ENCODE measurements at places on chromosomes 3 and 15.
A peak's percentile ranks its signal among the peaks of the same experiment; 100 is the strongest.

DNA sequence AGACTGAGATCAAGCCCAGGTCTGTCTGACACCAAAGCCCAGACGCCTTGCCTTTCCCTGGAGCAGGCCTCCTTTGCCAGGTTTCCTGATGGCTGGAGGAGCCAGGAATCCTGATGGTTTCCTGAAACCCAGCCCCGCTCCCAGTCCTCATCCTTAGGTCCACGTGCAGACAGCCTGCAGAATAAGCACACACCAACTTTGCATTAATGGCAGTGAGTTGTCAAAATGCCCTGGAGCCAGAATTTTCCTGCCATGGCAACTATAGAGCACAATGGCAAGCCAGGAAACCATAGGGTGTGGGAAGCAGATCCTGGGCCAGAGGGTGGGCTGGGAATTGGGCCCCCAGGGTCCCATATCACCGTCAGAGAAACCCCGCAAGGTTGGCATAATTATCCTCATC, 67.4 kb upstream of the HRH1 start:
- DNase-seq, result no peak

GRCh38 chr3:13352621-13353131, 67.4 kb downstream of the NUP210 start:
- no peak for DNase-seq

DNA sequence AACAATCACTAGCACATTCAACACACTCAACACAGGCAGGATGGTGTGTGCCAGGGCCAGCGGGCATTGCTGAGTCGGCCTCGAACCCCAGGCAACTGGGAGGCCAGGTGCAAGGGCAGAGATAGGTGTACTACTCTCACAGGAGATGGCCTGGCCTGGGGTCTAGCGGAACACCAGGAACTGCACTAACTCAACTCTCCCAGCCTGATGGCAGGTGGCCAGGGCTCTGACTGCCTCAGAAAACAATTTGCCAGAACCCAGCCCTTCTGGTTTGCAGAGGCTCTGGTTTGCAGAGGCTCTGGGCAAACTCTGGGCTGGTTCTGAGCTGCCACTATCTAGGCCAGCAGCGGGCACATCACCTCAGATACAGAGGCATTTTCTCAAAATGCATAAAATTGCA, 229.2 kb upstream of the CHRNA7 start:
- no peak for DNase-seq

GRCh38 chr3:139978966-139979365, 44.0 kb downstream of the CLSTN2 start:
- no peak for DNase-seq

DNA sequence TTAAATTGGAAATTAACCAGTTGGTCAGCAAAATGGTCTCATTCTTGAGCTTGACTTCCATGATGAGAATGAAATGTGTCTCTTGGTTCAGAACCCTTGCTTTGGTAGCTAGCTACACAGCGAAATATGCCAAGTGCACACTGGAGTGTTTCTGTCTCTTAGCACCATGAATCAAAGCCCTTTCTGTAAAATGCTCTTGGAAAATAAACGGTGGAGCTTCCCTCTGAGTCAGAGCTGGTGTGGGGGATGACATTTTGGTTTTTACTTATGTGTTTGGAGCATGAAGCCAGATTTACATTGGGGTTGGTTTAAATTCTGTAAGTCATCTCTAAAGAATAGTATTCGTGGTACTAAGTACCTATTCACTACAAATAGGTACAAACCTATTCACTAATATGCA, 85.1 kb upstream of the NANOGP8 start:
- no peak for DNase-seq

DNA sequence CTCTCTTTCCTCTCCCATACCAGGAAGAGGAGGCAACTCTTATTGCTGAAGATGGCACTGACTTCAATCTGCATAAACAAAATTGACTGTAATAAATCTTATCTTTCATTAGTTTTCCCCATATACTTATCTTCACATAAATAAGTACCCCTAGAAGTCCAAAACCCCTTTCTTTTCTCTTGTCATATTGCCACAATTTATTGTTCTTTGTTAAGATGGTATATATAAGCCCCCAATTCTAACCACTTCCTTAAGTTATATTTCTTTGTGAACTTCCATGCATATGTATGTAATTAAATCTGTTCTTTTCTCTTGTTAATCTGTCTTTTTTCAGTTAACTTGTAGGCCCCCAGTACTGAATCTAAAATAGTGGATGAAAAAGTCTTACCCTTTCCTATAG, 68.8 kb downstream of the TNIK start:
- DNase-seq, result no peak

GRCh38 chr3:132703733-132704132, 18.5 kb downstream of the NPHP3 start:
- DNase-seq, result no peak

GRCh38 chr15:60858511-60859070, 370.5 kb downstream of the RORA start:
- DNase-seq, result no peak

GRCh38 chr3:58025837-58026569, 17.8 kb downstream of the FLNB start:
- DNase-seq, result no peak

DNA sequence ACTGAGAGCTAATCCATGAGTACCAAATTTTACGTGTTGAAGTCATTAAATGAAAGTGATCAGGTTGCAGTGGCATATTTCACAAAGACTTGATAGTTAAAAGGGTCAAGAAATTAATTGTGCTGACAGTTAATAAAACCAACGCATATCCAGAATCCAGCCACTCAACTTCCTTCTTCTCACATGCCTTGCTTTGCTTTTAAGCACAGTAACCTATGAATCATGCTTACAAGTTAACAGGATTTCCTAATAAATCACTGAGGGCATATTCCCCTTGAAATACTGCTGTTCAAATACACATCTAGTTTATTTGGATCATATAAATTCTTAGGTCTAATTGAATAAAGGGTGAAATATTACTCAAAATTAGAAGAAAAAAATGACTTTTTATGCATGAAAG, 801.5 kb upstream of the EPHA6 start:
- DNase-seq, result no peak

GRCh38 chr15:88882785-88883184, 12.6 kb downstream of the HAPLN3 start:
- DNase-seq, result no peak

DNA sequence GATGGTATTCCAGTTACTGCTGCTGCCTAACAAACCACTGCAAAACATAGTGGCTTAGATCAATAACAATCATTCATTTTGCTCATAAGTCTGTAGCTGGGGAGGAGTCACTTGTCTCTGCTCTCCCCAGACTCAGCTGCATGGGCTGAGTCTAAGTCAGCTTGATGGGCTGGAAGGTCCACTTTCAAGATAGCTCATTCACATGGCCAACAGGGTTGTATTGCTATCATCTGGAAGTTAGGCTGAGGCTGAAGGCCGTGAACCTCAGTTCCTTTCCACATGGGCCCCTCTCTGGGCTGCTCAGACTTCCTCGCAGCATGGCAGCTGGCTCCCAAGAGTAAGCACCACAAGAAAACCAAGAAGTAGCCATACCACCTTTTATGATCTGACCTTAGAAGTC, 28.7 kb upstream of the BFSP2 start:
- no peak for DNase-seq

- DNase-seq, result peak; percentile 41
These were observed 1.4 kb downstream of the KBTBD13 start for GRCh38 chr15:65077981-65078352.

DNA sequence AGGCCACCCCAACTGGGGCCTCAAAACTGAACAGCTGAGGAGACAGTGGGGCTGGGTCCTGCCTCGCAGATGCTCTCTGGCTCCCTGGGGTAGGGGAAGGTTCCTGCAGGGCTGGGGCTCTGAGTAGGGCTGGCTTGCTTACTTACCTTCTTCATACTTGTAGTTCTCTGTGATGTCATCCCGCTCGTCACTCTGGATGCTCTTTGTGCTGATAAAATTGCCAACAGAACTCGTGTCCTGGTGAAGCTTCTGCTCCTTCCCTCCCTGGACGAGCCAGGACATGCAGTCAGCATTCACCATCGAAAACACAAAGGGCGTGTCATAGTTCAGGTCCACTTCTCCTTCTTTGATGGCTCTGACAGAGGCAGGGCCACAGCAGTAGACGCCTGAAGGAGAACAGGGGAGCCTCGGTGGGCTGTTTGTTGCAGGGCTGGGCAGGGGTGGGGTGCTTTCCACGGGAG, 17.9 kb upstream of the EPB42 start:
- no peak for DNase-seq

- DNase-seq, result no peak
These were observed 19.6 kb upstream of the SLC7A14 start for GRCh38 chr3:170605490-170605889.

DNA sequence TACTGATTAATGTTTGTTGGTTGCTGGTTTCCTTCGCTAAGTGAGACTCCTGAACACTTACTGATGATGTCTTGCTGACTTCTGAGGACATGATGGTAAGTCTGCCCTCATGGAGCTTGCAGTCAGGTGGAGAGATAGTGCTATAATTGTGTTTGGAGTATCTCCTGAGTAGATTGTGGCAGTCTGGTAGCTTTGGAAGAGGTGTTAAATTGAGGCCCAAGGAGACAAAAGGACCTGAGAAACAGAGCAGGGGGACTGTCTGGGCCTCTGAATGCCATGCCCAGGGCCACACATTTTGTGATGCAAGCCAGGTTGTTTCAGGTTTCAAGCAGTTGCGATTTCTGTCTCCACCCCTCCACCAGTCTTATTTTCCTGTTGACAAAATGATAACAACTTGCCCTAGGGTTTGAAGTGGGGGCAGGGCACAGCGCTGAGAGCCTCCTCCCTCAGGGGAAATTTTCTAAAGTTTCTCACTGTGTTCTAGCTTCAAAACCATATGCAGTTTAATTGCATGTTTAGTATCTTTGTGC, 16.7 kb downstream of the SMAD3 start:
- DNase-seq, result peak; percentile 81

- DNase-seq, result no peak
These were observed 573.0 kb downstream of the RBMS3 start for GRCh38 chr3:29853841-29854397.

DNA sequence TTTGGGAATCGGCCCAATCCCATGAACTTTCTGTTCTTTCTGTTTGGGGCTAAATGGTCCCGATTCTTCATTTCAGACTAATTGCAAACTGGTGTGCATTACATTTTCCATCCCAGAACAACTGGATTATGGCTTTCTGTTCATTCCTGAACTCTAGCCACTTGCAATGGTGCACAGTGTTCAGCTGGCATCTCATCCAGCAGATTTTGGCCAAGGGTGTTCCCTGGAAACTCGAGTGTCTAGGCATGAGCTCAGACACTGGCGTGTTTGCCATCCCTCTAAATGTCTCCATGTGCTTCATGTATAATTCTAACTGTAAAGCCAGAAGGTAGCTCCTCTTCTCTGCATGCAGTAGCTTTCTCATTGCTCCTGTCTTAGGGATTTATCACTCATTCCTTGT, 97.1 kb upstream of the MYZAP start:
- DNase-seq, result no peak

GRCh38 chr3:20186600-20187004, 596 bp upstream of the SGO1 start:
- DNase-seq, result no peak

DNA sequence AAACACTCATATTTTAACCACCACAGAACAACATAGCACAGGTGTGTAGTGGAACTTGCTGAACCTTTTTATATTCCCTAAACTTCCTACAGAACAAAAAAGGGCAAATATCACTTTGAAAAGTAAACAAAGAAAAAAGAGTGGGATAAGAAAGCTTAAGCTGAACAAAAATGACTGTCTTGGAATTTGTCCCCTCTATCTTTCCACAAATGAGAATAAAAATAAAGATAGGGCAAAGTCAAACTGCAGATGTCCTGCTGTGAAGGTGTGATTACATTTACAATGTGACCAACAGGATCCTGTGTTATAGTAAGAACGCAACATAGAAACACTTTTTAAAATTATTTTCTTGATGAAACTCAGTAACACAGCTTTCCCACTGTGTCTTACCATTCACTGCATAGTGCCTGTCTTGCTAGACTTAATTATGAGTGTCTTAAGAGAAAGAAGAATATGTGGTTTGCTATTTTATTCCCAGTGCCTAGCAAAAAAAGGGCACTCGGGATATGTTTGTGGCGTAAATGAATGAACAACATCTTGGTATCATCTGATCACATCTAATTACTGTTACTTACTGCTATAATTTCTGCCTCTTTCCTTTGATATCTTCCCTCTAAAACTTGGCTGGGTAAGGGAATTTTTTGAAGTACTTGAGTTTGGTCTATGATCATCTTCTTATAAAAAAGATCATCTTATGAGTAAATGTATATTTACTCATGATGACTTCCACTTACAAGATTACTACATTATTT, 67.5 kb downstream of the DENND4A start:
- no peak for DNase-seq

- no peak for DNase-seq
These were observed 14.8 kb upstream of the LDHAL6B start for GRCh38 chr15:59191855-59192237.

DNA sequence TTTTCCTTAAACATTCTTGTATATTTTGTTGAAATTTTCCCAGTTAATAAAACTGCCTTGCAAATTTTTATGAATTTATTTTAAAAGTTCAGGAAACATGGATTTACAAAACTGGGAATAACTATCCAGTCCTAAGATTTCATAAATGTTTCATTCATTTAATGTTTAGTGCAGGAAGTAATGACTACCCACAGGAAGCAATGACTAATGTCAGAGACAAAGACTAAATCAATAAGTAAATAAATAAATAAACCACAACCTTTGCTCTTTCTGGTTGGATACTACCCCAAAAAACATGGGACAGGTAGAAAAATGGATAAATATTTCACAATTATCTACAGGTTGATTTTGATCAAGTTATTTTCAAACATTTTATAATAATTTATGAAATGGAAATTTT, 48.8 kb upstream of the TMCO5A start:
- no peak for DNase-seq

DNA sequence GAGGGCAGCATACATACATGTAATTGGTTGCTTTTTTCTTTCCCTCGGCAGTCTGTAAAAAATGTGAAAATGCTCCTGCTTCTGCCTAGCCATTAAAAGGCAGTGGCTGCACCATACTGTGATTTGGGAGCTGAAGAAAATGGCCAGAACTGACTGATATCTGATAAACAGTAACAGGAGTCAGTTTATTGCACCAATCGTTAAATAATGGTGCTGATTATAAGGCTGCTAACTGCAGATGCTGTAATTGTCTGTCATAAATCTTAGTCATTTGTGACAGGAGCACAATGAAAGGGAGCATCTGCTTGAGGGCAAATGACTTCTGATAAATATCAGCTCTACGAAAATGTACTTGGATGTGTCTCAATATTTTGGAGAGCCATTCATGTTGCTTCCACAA, 263.1 kb upstream of the DNAJC19 start:
- DNase-seq, result no peak

DNA sequence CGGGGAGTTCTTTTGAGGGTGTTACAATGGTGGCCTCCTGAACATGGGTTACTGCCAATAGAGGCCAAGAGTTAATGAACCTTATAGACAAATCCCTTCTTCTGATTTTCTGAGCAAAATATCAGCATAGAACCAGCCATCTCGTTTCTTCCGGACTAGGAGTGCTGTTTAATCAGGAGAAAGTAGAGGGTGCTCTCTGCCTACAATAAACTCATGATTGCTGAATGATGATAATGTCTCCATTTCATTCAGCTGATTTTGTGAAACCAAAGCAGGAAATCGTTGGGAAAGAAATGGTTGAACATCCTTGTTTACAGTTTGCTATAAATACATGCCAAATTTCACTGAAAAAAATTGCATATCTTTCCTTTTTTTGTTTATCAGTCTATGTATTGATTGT, 142.8 kb upstream of the PLSCR5 start:
- no peak for DNase-seq

- DNase-seq, result no peak
These were observed 52.8 kb downstream of the TMEM212 start for GRCh38 chr3:171895900-171896299.
